ENCODE measurements at places on chromosomes 16 and 17. TPM values are rescaled to one million over a fixed set of nuclear protein-coding genes. Genes with fewer than 3 reads are reported as not detected.

DNA sequence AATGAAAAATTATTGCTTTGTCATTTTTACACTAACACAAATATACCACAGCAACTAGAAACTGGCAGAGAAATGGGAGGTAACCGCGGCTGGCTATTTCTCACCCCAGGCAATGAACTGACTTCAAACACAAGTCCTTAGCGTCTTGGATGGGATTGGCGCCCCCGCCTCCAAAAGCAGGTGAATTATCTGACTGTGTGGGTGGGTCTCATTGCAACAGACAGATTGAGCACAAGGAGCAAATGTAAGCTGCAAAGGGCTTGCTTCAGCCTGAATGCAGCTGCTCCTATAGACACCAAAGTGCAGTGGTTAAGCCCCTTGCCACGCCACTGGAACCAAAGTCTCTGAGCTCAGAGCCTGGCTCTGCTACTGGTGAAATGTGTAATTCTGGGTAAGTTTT lies 225.0 kb downstream of the XYLT1 start:
- DNase-seq = no peak

GRCh38 chr17:62588109-62588508 lies 39.4 kb upstream of the MRC2 start:
- no peak for DNase-seq

The AANAT gene
- total RNA-seq = not detected

The KRTAP4-5 gene
- total RNA-seq = not detected

The EFNB3 gene
- not detected for total RNA-seq

The CES4A gene
- 11.9 TPM for total RNA-seq

GRCh38 chr17:79775632-79776031 lies 2.3 kb upstream of the CBX2 start:
- no peak for DNase-seq

Data from CD4-positive, CD25-positive, alpha-beta regulatory T cell (primary cell).